Skin of body (tissue), 3 donors: ENCODE measurements at places on chromosomes 12 and 14. TPM values are rescaled to one million over a fixed set of nuclear protein-coding genes. Genes with fewer than 3 reads are reported as not detected.

WDR20 gene
- total RNA-seq: 22.3 TPM

ACOT6 gene
- total RNA-seq: not detected

PLEKHG7 gene
- total RNA-seq: not detected

PIGH gene
- total RNA-seq: 21.3 TPM

ACOT2 gene
- total RNA-seq: 31.9 TPM

PPP1R36 gene
- total RNA-seq: 0.89 TPM

IL22 gene
- total RNA-seq: not detected

GUCY2C gene
- 0.10 TPM for total RNA-seq

NTN4 gene
- total RNA-seq: 9.4 TPM
